Inflammatory macrophage (primary cell): ENCODE measurements at places on chromosomes 2 and 18.

DNA sequence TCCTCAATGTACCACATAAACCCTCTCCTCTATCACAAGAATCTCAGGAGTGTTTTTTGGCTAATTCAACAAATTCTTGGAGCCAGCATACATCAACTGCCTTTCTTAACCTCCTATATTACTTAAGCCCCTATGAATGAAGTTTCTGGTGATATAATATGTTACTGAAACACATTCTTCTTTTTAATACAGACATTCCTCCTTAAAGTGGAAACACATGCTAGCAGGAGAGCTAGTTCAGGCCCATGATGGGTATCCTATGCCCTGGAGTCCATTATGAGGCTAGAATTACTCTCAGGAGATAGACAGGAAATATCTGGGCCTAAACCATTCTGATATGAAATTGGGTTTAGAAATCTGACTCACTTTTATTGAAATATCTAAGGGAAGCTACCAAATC, 26.6 kb upstream of the RMDN2 start:
- no peak for DNase-seq

- DNase-seq = no peak
These were observed 134.2 kb upstream of the NABP1 start for GRCh38 chr2:191543708-191544107.

- DNase-seq = peak; percentile 23
These were observed 17.3 kb downstream of the PROKR1 start for GRCh38 chr2:68660658-68661057.

DNA sequence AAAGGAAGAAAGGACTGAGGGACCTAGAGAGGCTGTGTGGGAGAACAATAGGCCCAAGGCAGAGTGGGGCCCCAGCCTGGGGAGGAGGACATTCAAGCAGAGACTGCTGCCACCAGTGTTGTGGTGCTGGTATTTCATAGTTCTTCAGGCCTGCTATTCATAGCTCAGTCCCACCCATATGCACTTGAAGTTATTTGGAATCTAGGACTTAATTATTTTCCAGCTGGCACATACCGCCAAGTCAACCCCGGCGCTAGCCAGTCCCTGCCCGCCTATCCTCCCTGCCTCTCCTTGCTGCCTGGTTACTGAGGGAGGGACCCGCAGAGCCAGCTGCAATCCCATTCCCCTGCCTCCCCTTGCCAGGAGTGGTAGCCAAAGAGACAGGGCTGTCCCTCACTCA, 141.2 kb downstream of the CABLES1 start:
- no peak for DNase-seq

DNA sequence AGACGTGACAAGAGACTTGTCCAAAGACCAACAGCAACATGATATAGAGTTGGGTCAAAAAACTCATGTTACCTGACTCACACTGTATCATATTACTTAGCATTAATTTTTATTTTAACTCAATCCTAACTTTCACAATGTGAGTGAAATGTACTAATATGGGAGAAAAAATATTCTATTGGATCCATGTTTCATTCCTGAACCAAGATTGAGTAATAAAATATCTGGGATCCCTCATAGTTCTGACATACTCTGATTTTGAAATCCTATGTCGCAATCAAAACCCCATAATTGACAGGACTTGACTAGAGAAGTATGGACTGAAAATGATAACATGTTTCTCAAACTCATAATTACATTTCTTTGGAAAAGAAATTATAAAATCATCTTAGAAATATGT, 190.4 kb downstream of the RIT2 start:
- no peak for DNase-seq

- no peak for DNase-seq
These were observed 94.3 kb downstream of the OLA1 start for GRCh38 chr2:174153757-174154680.

- DNase-seq = peak; percentile 90
These were observed 2.1 kb downstream of the MDH1 start for GRCh38 chr2:63590626-63591408.

GRCh38 chr2:55111570-55112228, 61.4 kb upstream of the RTN4 start:
- DNase-seq = peak; percentile 95

GRCh38 chr2:129849559-129850160, 129.8 kb upstream of the RAB6C start:
- DNase-seq = peak; percentile 87

DNA sequence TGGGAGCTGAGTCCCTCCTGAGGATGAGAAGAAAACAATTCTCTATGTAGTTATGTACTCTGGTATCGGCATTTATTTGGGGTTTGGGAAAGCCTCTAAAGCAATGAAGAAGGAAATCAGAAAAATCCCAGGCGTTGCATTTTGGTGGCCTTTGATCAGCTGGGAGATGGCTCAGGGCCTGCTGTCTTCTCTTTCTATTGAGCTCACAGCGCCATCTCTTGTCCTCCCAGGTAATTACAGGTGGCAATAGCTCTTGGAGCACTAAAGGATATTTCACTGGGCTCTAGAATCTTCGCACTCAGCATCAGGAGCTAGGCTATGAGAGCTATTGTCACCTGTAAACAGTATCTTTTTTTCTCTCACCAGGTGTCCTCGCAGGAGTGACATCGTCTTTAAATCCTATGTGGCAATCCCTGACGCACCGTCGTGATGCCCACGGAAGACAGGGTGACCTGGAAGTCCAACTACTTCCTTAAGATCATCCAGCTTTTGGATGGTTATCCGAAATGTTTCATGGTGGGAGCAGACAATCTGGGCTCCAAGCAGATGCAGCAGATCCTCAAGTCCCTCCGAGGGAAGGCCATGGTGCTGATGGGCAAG, 76.1 kb upstream of the PMAIP1 start:
- DNase-seq = peak; percentile 18

DNA sequence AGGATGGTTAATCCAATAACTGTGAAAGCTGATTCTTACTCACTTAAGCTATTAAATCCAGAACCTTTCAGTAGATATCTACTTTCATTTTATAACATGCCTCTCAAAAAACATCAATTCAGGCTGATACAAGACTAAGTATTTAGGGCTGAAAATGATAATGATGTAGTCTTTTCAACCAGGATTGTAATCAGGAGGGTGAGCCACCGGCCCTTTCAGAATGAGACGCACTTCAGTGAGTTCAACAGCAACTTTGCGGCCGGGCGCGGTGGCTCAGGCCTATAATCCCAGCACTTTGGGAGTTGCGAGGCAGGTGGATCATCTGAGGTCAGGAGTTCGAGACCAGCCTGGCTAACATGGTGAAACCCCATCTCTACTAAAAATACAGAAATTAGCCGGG, 30.4 kb downstream of the RBMS1 start:
- DNase-seq = no peak

DNA sequence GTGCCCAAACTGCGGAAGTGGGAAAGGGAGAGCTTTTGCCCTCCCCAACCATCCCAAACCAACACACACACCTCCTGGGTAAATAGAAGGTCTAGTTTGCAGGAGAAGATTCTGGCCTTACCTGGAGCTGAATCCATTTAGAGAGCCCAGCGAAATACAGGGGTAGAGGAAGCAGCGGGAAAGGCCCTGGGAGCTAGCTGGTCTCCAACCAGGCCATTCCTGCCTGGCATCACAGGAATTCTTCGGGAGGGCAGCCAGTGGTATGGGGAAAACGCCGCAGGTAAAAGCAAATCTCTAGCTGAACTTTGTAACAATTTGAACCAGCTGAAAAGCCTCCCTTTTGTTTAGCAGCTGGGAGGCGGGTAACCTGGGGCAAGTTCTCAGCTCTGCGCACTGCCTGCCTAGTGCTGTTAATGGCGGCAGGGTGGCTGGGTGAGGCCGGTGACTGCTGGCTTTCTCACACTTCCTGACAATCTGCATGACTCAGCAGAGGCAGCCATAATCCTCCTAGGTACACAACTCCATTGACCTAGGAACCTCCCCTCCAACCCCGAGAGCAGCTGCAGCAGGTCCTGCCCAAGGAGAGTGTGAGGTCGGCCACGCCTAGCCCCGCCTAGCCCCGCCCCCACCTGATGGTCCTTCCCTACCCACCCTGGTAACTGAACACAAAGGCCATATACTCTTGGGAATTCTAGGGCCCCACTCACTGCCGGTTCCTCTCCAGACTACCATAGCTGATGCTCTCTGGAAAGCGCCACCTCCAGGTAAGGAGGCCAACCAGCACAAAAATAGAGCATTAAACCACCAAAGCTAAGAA, 483.8 kb upstream of the REG3G start:
- DNase-seq = no peak

- no peak for DNase-seq
These were observed 583.2 kb upstream of the ID2 start for GRCh38 chr2:8098476-8099266.

DNA sequence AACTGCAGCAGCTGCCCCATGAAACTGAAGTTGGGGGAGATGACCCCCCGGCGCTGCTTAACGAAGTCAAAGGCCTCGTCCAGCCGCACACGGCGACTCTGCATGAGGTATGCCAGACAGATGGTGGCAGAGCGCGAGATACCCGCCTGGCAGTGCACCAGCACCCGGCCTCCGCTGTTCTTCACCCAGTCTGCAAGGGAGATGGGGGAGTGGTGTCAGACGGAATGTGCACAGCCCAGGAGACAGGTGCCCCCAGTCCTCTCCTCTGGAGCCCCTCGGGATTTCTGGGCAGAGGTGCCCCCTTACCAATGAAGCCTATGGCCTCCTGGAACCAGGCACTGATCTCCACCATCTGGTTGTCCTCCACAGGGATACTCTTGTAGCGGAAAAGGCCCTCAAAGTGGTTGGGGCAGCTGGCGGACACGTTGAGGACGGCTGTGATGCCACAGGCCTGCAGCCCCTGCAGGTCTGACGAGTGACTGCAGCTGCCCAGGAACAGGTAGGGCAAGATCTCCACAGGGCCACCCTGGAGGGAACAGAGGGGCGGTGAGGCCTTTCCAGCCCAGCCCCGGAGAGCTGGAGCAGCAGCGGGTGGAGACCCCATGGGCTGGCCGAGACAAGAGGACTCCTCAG, 1.3 kb downstream of the DUSP2 start:
- DNase-seq = no peak

- DNase-seq = no peak
These were observed 462.7 kb downstream of the TGIF1 start for GRCh38 chr18:3912705-3913104.

DNA sequence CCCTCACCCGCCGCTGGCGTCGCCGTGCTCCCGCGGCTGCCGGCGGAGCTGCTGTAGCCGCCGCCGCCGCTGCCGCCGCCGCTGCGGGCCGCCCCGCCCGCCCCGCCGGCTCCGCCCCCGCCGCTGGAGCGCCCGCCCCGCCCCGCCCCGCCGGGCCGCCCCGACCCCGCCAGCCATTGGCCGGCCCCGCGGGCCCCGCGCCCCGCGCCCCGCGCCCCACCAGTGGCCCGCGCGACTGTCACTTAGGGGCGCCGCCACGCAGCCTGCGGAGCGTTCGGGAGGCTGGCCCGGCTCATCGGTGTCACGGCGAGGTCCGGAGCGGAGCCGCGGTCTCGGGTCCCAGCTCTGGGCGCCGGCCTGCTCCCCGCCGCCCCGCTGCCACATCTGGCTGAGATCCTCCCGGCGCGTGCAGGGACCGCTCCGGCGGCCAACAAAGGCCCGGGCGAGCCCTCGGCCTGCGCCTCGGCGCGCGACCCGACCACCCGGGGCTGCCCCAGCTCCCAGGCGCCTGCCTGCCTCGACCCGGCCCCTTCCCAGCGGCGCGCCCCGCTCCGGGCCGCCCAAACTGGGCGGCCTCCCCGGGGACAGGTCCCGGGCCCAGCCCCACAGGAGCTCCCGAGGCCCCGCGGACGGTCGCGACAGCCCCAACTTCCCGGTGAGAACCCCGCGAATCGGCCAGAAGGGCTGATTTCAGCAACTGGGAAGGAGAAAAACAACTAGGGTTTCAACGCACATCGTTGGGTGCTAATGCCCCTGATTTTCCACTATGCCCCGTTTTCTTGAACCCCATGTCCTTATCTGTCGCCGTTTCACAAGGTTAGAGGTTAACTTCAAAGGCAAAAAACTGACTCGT, at the start of gene MGAT4A:
Gene MGAT4A (minus strand): TSS at position 92 of the 853 bp plus-strand sequence. CDS start 4,800 bp downstream, outside the sequence.
- peak; percentile 81 for DNase-seq

GRCh38 chr2:42792583-42793333, at the start of gene HAAO:
HAAO (minus strand) TSS chr2:42792583; CDS start chr2:42792536, 47 bp downstream.
- DNase-seq = peak; percentile 51

- no peak for DNase-seq
These were observed 9.6 kb downstream of the PREPL start for GRCh38 chr2:44351676-44352075.

DNA sequence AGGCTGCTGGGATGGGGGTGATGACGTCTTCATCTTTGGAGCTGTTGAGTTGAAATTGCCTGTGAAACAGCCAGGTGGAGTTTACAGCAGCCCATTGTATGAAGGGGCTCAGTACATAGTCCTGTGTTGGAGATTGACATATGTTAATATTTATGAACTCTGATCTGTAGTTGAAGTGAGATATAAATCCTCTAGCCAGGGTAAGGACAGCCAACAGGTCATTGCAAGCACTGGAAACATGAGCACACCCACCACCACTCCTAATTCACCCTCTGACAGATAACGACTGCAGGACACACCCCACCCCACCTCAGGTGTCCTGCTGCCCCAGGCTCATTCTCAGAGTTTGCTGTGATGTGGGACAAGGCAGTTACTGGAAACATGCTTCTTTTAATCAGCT, 112.4 kb upstream of the TRIB2 start:
- no peak for DNase-seq

- no peak for DNase-seq
These were observed 74.0 kb downstream of the TSHZ1 start for GRCh38 chr18:75284566-75284965.
